Sigmoid colon (tissue), 7 donors: ENCODE measurements at places on chromosomes 5 and 9. TPM values are rescaled to one million over a fixed set of nuclear protein-coding genes. Genes with fewer than 3 reads are reported as not detected.

The ADGRV1 gene
- 0.66 TPM for total RNA-seq

DNA sequence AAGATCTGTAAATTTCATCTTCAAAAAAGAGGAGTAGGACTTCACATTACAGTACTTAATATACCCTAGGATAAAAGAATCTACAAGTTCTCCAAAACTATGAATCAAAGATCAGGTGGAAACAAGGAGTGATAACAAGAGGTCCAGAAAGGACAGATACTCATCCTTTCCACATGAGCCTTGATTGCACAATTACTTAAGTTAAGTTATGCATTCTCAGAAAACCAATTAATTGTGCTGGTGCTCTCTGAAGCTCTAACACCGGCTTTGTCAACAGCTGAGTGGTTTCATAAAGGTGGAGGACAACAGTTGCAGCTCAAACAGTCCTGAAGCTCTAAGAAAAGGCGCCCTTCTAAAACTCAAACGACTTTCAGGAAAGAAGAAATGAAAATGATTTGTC lies 251.9 kb downstream of the BNC2 start:
- no peak for DNase-seq

- no peak for DNase-seq
These were observed 417.9 kb downstream of the NR2F1-AS1 start for GRCh38 chr5:93163010-93163663.

DNA sequence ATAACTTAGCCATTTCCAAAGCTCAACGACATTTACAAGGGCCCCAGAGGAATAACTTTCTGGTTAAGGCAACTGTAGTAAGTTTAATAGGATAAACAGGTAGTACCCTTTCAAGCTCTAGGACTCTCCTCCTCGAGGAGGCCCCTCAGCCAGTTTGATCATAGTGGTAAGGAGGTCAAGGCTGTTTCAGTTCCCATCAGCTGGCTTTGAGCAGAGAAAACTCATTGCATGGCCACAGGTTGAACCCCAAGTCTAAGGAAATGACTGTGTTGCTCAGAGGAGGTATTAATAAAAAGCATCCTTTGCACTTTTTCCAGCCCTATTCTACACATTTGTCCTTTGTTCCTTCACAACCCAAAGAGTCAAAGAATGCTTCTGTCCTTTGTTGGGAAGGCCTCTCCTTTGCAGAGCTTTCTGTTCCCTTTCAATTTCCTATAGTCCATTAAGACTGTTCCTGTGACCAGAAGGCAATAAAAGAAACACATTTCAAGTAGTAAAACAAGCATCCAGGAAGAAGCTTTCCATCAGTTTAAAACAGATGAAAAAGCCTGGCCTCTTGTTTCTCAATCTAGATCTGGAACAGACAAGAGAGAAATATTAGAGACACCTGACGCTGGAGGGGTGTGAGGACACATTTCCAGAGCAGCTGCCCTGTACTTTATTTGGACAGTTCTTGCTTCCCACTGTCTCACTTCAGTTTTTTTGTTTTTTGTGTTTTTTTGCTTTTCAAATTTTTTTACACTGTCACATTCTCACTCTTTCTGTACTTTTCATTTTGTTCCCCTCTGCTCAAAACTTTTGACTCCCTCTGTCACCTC lies 54.1 kb downstream of the PRRC1 start:
- no peak for DNase-seq

DNA sequence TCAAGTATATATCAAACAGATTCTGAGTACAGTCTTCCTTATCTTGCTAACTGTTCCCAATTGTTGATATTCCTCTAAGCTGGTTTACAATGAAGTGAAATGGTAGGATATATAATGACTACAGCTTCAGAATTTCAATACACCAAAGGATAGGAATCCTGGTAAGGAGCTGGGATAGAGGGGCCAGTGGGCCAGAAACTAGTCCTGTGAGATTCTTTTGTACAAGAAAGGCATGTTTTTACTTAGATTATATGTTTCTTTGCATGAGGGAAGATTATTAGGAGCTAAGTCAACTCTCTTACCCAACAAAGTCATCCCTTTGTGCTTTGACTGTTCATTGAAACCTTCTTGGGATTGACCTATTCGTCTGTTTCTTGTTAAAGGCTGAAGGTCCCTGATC lies 435.7 kb downstream of the PLK2 start:
- no peak for DNase-seq

- DNase-seq = no peak
These were observed 523.5 kb upstream of the ZNF608 start for GRCh38 chr5:125269926-125270325.

The LECT2 gene
- not detected for total RNA-seq

The PCDHA1 gene
- total RNA-seq = not detected

The PCDHA5 gene
- total RNA-seq = 0.14 TPM

DNA sequence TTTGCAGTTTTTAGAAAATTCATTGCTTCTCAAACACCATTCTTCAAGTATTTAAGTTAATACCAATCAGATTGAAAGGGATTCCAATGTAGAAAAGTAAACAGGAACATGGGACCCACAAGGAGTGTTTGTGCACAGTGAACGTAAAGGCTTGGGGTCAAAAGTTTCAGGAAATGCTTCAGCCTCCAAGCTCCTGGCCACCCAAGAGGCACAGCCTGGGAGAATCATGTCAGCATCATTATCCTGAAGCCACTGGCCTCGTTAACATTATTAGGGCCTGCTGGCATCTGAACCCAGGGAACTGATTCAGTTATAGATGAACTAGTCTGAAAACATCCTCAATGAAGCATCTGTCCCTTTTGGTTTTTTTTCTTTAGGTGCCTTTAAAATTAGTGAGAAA lies 122.9 kb downstream of the NXNL2 start:
- no peak for DNase-seq

DNA sequence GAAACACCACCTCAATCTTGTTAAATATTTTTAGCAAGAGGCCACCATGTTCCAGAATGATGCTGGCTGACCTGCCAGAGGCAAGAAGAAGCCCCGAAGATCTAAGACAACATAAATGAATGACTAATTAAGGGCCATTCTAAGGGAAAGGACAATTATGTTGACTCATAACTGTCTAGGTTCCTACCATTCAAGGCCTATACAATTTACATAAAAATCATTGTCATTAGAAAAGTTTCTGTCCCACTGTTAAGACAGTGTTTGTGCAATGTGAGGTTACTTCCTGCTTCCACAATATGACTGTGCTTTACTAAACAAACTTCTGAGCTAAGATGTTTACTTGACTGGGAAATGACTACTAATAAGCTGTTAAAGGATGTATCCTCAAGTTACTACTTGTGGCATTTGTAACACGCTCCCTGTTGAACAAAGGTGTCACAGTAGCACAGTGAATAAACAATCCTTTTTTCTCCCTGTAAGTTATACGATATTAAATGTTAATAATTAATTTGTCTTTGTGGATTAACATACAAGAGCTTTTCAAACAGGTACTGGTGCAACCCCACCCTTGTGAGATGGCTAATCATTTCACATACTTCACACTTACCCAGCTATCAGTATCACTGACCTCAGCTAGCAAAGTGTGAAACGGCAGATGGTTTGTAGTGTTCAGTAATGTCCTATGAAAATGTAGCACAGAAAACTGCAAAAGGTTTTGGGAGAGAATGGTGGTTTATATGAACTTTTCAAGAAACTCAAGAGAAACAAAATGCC lies 195.8 kb downstream of the EFNA5 start:
- no peak for DNase-seq

GRCh38 chr5:105806596-105806995 lies 1864.1 kb downstream of the EFNA5 start:
- DNase-seq = no peak

- peak; percentile 94 for DNase-seq
These were observed 1.1 kb downstream of the ZNF367 start for GRCh38 chr9:96417051-96417586.
